ENCODE measurements at places on chromosomes 6 and 20. TPM values are rescaled to one million over a fixed set of nuclear protein-coding genes. Genes with fewer than 3 reads are reported as not detected.
A peak's percentile ranks its signal among the peaks of the same experiment; 100 is the strongest.

SIRT5 gene
- 13.1 TPM for total RNA-seq

GPLD1 gene
- 15.3 TPM for total RNA-seq

SLC24A3 gene
- total RNA-seq: 3.0 TPM

HLA-G gene
- 1.5 TPM for total RNA-seq

CST2 gene
- total RNA-seq: not detected

MATN4 gene
- total RNA-seq: 5.1 TPM

NR2E1 gene
- not detected for total RNA-seq

MUCL3 gene
- not detected for total RNA-seq

GGTLC1 gene
- total RNA-seq: not detected

NOX3 gene
- not detected for total RNA-seq

DYNLT2 gene
- 3.3 TPM for total RNA-seq

MCCD1 gene
- total RNA-seq: not detected

SNHG17 gene
- total RNA-seq: 22.2 TPM

DNA sequence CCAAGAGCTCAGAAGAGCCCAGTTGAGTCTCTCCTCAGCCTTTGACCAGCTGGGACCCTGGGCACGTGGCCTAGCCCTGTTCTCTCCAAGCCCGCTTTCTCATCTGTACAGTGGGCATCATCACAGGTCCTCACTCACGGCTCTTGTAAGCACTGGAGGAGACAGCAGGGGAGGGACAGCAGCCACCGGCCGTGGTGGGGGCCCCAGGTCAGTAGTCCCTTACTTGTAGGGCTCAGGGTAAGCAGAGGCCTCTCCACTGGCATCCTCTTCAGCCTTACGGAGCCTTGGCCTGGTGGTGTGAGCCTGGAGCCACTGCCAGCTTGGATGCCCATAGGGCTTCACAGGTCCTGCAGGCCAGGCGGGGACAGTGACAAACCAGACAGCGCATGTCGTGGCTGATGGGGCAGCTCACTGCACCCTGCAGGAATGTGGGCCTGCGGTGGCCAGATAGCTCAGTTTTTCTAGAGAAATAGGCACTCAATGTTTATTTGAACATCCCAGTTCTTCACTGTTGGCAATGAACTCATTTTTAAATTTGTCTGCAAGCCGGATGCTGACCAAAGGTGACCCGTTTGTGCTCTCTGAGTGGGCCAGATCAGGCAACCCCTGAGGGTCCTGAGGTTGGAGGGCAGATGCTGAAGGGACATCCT lies 65.1 kb downstream of the ADNP start:
- no peak for DNase-seq

- no peak for DNase-seq
Observed at GRCh38 chr6:14975471-14975817, 270.4 kb upstream of the JARID2 start.

DNA sequence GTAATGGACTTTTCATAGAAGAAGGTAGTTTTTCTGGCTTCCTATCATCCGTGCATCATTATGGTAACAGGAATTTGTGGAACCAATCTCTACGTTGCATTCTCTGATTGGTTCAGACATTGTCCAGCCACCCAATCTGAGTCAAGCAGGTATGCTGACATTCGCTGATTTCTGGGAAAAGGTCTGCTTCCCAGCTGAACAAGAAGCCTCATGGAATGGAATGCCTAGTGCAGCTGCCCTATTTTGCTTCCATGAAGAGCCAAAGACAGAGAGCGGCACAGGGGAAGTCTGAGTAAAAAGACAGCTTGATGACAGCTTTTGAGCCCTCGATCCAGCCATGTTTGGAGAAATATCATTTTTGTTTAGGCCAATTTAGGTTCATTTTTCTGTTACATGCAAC lies 38.5 kb upstream of the TXLNB start:
- DNase-seq: no peak

DNA sequence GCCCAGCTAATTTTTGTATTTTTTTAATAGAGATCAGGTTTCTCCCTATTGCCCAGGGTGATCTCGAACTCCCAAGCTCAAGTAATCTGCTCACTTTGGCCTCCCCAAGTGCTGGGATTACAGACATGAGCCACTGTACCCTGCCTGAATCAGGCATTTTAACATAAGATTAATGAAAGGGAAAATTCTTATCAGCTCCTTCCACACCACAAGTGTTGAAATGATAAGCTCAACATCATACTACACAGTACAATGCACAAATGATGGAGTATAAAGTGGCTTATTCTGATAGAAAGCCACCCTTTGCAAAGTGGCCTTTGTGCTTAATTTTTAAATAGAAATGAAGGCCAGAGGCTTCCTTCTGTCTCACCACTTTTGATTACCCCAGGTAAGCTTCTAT lies 71.3 kb upstream of the MCHR2 start:
- no peak for DNase-seq

GRCh38 chr6:103119056-103119455 lies 1725.5 kb downstream of the GRIK2 start:
- DNase-seq: no peak

DNA sequence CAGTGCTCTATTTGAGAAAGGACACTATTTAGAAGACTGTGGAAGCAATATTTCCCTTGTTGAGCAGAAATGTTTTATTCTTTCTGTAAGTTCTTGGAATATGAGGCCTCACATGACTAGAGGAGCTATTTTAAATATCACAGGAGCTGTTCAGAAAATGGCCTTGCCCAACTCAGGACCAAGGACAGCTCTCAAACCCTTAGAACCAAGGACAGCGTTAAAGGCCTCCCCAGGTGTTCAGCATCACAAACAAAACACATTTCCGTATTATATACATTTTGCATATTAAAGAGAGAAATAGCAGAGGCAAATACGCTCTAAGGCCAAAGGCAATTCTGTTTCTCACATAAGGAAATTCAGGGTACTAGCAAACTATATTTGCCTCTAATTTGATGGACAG lies 631.4 kb downstream of the CDH26 start:
- peak; percentile 65 for DNase-seq

- DNase-seq: no peak
Observed at GRCh38 chr6:130929036-130929678, 102.0 kb downstream of the SMLR1 start.

GRCh38 chr6:162085561-162085960 lies 642.0 kb downstream of the PRKN start:
- DNase-seq: no peak

GRCh38 chr20:32277361-32278198 lies at the start of gene KIF3B:
TSS of gene KIF3B (plus strand) at chr20:32277651. CDS start at chr20:32309778, 32,127 bp downstream.
- peak; percentile 98 for DNase-seq

DNA sequence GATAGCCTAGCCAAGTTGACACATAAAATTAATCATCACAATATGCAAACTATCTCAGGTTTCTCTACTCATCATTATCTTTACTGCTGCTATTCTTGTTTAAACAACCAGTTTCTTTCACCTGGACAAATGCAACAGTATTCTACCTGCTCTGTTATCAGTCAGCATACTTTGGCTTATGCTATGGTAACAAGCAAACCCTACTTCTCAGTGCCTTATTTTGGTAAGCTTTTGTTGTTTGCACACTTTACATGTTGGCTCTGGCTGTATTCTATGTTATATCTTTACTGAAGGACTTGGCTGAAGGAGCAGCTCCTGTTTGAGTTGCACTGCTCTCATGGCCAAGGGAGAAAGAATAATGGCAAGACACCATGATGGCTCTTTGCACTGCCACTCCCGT lies 463.1 kb downstream of the EPM2A start:
- no peak for DNase-seq

DNA sequence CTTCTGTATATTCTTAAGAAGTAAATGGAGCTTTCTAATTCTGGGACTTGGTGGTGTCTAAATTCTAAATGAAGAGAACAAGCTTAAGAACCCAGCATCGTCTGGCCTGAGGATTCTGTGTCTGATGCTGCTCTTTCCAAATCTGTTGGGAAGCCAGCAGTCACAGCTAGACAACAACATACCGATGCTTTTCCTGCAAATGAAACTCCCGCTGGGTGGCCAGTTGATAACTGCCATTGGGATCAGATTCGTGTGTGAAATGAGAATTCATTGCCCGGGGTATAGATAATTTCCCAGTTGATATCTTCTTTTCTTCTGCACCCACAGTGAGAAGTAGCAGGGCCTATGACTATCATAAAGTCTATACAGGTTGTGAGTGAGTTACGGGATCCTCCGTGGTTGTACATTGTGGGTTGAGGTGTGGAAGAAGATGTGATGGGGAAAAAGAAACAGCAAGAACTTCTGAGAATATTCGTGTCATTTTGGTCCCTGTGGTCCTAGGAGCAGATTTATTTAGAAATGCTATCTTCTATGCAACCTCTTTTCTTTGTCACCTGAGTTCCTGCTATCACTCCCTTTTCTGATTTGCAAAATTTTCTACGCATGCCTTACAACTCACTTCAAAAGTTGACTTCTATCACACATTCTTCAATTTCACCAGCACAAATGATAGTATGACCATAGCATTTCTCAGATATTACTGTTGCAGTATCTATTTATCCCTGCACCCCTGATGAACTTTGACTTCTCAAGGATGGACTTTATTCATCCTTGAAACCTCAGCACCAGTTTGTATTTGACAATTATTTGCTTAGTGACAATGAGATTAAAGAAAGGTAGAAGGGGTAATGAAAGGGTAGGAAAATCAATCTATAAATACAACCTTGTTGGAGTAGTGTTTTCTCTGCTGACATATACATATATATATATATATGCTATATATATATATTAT lies 10.4 kb downstream of the NOX3 start:
- DNase-seq: no peak

- DNase-seq: no peak
Observed at GRCh38 chr20:45962031-45962755, 9.8 kb downstream of the ZNF335 start.

GRCh38 chr6:71725126-71725470 lies 161.3 kb upstream of the RIMS1 start:
- DNase-seq: no peak

DNA sequence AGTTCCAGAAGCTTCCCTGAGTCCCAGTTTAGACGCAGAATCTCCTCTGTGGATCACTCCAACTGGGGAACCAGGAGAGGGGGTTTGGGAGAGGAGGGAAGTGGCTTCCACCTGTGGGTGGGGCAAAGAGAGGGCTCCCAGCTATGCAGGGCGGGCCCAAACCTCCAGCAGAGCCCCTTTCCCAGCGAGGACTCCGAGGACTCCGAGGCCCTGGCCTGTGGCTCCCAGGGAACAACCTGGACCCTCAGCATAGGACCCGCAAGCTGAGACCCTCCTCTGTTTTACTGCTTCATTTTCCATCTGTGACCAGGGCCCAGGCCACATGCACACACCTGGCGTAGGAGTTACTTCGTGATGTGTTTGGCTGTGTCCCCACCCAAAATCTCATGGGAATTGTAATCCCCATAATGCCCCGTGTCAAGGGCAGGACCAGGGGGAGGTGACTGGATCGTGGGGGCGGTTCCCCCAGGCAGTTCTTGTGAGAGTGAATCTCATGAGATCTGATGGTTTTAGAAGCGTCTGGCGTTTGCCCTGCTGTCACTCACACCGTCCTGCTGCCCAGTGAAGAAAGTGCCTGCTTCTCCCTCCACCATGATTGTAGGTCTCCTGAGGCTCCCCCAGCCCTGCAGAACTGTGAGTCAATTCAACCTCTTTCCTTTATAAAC lies 27.9 kb downstream of the NTSR1 start:
- peak; percentile 29 for DNase-seq

DNA sequence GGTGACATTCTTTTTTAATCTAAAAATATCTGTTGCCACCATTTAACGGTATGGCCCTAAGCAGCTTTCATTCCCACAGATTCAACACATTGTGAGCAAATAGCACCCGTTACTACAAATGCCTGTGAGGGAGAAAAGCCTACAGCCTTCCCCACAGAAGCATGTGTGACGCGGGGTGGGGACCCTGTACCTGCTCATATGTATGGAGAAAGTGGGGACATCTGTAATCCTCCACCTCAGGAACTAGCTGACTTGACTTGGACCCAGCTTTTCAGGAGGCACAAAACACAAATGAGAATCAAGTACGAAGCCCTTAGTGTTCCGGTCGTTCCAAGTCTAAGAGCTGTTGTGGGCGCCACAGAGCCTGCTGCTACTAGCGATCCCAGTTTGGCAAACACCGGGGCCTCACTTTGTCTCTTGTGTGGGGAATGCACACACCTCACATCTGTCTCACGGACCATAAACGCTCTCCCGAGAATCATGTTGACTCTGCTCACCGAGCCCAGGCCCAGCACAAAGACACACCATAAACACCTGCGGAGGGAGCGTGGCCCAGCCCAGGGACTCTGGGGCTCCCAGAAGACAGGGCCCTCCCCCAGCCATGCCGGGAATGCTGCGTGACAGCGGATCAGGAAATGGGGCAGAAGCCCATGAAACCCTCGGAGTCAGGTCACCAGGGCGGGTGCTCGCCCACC lies 21.6 kb downstream of the DLL1 start:
- DNase-seq: no peak

GRCh38 chr20:53343448-53343847 lies 250.2 kb downstream of the ZNF217 start:
- no peak for DNase-seq

DNA sequence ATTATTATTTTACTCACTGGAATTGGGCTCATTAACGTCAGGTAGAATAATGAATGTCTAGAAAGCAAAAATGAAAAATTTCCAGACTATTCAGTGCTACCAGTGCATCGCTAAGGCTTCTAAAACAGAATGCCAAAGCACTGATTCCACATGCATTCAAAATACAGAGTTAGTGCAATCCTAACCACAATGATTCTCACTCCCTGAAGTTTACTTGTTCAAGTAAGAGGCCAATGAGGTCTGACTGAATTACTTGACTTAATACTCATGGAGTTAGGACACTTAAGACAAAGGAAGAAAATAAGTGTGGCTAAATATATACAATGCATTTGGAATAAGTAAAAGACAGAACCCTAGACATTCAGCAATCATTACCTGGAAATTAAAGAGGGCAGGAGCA lies 220.5 kb downstream of the PKHD1 start:
- DNase-seq: no peak

GRCh38 chr6:112215488-112216284 lies 38.7 kb downstream of the LAMA4 start:
- DNase-seq: no peak

GRCh38 chr6:148367411-148368024 lies 24.9 kb downstream of the SASH1 start:
- peak; percentile 42 for DNase-seq

DNA sequence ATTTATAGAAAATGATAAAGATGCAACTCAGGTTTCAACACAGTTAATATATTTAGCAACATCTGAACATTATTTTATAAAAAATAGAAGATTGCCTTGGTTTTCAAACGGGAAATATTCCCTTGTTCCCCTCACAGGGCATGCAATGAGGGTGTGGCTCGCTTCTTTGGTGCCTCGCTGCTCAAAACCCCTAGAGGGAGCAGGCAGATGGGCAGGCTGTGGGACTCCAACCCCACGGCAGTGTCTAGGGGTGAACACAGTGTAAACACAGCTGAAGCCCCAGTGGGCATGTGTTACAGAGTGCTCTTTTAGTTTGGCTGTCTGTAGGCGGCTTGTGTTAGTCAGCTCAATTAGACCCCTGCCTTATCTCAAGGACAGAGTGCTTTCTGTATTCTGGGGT lies 560.8 kb upstream of the IMPG1 start:
- peak; percentile 57 for DNase-seq

DNA sequence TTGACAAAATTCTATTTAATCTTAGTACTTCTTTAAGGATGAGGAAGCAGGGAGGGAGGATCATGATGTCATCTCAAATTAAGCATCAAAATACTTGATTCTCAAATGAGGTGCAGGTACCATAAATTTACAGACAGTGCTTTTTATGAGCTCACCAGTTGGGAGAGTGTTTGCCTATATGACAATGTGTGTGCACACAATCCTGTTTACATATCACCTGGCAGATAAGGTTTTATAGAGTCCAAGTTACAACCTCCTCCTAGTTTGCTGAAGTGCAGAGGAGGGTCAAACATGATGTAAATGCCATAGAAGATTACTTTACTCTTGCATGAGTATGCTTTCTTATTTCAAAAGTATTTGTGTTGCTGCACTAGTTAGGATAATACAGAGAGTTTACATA lies 6.4 kb downstream of the ATXN1 start:
- DNase-seq: no peak

- no peak for DNase-seq
Observed at GRCh38 chr6:118134206-118134605, 227.1 kb downstream of the SLC35F1 start.

Measured in GM23338 (cell line).